ENCODE measurements at places on chromosomes 7 and 10. TPM values are rescaled to one million over a fixed set of nuclear protein-coding genes. Genes with fewer than 3 reads are reported as not detected.

- DNase-seq: no peak
Measured at GRCh38 chr10:12489357-12489756, 140.0 kb downstream of the CAMK1D start.

GRCh38 chr10:86523348-86523747 lies 1.8 kb upstream of the WAPL start:
- DNase-seq: peak; percentile 59

- DNase-seq: peak; percentile 71
Measured at GRCh38 chr7:73342645-73343044, 14.7 kb downstream of the FKBP6 start.

DNA sequence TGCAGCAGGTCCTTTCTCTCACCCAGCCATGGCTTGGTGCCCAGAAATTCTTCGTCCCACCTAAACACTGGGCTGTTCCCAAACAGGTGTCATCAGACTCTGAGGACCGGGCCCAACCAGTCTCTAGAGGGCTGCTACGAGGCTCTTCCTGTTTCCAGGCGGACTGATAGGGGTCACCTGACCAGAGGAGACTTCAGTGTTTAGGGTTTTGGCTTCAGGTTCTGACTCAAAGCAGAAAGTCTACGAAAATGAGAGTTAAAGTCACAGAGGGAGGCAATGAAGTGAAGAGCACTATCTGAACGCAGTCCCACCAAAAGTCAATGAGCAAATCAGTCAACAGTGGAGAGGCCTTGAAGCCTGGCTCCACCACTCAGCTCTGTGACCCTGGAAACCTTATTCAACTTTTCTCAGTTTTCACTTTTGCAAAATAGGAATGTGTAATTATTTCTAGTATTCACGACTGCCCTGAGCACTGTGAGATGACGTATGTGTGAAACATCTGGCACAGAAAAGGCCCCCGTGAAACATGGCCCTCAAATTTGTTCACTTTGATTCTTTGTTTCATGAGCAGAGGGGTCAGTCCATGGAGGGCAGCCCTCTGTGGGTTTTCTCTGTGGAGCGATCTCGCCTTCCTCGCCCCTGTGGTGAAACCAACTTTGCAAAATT lies 189.9 kb upstream of the PDE1C start:
- DNase-seq: no peak

DNA sequence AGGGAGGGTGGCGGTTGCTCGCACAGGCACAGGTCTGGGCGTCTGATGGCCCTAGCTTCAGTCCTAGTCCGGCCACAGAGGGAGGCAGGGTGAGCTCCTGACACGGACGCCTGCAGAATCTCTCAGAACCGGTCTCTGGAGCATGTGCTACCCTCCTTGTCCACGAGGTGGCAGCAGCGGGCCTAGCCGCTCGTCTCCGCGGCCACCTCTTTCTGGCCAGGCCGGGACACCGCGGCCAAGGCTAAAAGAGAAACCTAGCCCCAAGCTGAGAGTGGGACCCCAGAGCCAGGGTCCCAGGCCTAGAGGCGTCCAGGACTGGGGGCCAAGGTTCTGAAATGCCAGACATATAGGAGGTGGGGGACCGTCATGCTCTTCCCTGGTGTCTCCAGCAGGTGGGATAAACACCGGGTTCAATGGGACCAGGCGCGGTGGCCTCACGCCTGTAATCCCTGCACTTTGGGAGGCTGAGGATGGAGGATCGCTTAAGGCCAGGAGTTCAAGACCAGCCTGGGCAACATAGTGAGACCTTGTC lies 3.2 kb upstream of the LAT2 start:
- DNase-seq: peak; percentile 84

DNA sequence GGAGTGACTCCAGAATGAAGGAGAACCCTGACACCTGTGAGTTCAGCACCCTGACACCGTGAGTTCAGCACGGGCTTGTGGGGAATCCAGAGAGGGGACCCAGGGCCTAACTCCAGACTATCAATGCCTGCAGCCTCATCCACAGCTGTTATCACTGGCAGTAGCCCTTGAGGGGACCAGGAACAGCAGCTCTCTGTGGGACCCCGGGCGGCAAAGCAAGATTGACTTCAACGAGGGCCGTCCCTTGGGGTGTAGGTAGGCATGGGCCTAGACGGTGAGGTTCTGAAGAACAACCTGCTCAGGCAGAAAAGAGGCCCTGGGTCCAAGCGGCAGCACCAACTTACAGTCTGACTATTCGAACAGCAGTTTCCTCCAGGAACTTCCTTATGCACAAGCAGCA lies 8.9 kb downstream of the GRID1 start:
- no peak for DNase-seq

DNA sequence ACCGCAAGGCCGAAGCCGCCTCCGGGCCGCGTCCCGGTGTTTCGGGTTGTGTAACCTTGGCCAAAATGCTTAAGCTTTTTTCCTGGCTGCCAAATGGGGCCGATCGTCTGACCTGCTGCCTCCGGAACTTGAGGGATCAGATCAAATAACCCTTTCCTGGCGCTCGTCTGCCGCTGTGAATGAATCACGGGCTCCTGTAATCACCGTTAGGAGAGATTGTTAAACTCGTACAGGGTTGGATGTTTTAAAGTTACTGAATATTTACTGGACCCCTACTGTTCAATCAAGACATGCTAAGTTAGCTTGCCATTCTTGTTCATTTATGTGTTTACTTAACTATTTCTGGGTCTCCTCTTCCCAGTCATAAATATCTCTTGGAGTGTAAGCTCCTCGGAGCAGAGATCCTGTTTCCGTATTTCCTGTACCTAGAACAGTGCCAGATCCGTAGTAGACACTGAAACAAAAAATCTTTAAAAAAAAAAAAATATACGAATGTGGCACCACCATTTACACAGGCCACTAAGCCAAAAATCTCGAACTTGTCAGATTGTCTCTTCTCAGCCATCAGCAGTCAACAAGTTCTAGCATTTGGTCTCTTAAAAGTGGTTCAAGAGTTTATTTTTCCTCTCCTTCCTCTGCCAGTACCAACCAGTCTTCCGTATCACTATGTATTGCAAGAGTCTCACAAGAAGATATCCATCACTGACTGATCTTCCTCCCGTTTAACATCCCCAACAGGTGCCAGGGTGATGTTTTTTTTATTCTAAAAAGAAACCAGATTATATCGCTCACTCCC lies 650 bp upstream of the TM9SF3 start:
- DNase-seq: no peak

- DNase-seq: no peak
Measured at GRCh38 chr7:90749262-90749661, 153.1 kb downstream of the CDK14 start.

GRCh38 chr10:101311185-101312066 lies 42.5 kb upstream of the BTRC start:
- DNase-seq: peak; percentile 37

DNA sequence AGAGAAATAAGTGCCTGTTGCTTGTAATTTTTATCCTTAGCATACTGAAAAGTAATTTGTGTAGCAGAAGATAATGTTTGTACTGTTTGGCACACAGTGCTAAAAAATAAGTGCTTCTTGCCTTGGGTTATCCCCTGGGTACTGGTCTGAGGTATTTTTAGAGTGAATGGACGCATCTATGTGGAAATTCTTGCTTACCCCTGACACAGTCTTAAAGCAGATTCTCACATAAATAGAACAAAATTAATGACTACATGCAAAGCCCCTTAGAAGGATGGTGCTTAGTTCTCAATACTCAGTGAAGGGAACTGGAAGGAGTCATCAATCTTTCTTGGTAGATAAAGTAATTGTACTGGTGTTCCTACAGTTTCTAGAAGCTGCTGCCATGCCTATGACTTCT lies 548.6 kb downstream of the ARL4A start:
- no peak for DNase-seq

- no peak for DNase-seq
Measured at GRCh38 chr10:97230146-97230545, 44.4 kb upstream of the SLIT1 start.

DNA sequence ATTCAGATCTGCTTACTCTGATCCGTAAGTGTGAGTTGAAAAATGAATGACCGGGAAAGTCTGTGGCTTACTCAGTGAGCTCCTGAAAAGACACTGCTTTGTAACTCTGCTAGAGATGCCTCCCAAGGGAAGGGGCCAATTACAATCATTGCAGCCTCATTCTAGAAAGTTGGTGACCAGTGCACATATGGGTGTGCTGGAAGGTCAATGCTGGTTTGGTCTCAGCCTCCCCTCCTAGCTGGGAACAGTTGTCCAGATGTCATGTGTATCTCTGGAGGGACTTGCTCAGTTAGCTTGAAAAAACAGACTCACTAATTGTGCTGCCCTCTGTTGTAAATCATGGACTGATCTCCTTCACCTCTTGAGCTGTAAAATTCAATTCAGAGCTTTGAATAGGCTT lies 405.0 kb downstream of the ADRA2A start:
- no peak for DNase-seq

DNA sequence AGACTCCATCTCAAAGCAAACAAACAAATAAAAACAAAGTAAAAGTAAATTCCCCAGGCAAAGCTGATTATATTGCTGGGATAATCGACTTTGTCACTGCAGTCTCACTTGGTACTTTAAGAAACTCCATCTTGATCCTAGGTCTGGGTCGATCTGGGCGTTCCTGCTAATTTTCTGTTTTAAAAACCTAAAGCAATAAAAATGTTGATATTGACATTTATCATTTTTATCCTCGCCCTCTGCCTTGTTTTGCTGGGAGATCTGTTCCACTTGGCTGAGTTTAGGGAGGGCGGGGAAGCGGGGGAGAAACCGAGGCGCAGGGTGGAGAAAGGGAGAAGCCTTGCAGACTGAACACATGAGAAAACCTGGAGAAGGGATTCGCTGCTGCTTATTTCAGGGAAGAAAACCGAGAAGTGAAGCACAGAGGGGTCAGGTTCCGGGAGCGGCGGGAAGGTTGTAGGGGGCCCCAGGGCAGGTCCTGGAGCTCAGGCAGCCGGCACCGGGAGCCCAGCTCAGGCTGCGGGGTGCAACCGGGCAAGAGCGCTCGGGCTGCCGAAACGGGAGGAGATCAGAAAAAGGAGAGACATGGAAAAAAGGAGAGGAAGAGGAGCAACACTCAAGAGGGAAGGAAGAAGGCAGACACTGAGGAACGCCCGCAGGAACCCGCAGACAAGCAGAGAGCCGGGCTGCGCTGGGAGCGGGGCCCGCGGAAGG lies 27.3 kb upstream of the KMT2C start:
- DNase-seq: peak; percentile 85

DNA sequence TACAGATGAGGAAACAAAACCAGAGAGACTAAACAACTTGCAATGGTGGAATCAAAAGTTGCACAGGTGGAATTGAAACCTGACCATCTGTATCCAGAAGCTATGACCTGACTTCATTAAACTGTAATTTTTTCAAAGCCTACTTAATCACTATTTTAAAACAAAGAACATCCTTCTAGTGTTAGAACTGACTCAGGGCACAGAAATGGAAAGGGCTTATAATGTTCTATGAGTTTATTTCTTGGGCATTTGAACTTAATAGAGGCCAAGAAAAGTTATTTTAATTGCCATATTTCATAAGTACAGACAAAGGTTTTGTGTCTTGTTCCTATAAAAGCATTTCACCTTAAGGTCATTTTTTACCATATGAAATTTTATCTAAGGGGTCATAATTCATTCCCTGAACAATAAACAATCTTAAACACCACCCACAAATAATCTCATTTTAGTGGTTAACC lies 8.8 kb downstream of the ITGB1 start:
- no peak for DNase-seq

GRCh38 chr10:3135006-3135405 lies 37.6 kb downstream of the PITRM1 start:
- no peak for DNase-seq

DNA sequence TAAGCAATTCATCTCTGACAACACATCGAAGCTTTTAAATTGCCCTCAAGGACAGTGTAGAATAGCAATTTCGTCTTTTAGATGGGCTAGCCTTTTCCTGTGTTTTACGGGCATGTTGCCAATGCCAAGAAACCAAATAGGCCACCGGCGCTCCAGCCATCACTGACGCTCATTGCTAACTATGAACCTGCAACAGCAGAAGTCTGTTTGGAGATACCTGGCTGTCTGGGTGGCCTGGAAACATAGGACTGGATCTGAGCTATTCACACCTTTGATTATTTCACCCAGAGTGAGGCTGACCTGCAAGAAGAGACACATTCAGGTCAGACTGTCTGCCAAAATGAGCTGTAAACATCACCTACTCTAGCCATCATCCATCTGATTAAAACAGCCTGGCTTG lies 12.0 kb downstream of the KPNA7 start:
- DNase-seq: no peak

GRCh38 chr7:156143158-156143557 lies 330.9 kb upstream of the SHH start:
- DNase-seq: no peak

DNA sequence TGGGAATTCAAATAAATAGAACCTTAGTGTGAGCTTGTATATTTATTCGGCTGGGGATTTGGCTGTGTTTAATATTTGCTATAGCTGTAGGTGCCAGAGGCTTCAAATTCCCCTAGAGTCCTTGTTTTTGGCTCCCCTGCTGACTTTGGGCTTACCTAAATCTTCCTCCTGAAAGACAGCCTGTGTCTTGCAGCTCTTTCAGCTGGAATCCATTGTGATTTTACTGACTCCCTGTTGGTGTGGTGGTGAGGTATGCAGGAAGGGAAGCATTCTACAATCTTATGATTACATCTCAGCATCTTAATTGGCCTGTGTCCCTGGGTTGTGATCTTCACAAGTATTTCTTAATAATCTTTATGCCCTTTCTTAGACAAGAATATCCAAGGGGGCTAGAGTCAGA lies 25.9 kb downstream of the FOXI2 start:
- peak; percentile 51 for DNase-seq

DNA sequence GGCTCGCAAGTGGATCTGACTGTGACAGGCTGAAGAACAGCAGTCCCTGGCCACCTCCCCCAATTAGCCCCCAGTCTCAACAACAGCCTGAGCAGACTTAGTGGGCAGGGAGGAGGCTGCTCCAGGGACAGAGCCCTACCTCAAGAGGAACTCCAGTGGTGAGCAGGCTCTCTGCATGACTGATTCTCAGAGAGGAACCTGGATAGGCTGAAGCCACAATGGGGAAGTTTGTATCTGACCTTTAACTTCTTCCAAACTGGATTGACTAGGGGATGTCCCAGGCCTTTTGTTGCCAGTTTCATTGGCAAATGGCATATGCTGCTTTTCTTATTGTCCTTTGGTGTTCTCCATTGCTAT lies 93.0 kb downstream of the ARHGAP22 start:
- no peak for DNase-seq

PRSS1 gene
- total RNA-seq: not detected

GIMAP6 gene
- total RNA-seq: not detected

PDGFA gene
- total RNA-seq: 13.7 TPM

KCND2 gene
- 2.9 TPM for total RNA-seq

NXPH1 gene
- not detected for total RNA-seq

SLC13A1 gene
- total RNA-seq: not detected

PITRM1 gene
- 27.2 TPM for total RNA-seq

FFAR4 gene
- total RNA-seq: 0.04 TPM

SUPV3L1 gene
- total RNA-seq: 32.2 TPM

GCK gene
- 0.15 TPM for total RNA-seq
